ENCODE measurements at places on chromosomes 11 and 22. TPM values are rescaled to one million over a fixed set of nuclear protein-coding genes. Genes with fewer than 3 reads are reported as not detected.

DNA sequence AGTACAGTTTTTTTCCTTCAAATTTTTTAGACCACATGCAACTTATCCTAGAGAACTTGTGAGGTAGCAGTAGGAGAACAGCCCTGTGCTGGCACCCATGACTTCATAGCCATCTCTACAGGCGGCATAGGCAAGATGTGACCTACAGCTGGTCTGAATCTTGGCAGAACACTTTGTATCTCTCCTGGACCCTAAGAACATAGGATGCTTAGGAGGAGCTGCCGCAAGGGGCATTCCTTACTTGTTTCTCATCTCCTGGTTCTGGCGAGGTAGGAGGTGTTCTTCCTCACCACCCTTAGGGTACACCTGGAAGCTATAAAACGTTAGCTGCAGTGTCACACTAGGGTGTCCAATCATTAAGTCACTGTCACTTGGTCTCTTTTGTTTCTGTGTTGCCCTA is 16.4 kb downstream of the CWC15 start:
- DNase-seq, result no peak

- DNase-seq, result no peak
Measured at GRCh38 chr11:23954730-23955129, 542.1 kb upstream of the LUZP2 start.

DNA sequence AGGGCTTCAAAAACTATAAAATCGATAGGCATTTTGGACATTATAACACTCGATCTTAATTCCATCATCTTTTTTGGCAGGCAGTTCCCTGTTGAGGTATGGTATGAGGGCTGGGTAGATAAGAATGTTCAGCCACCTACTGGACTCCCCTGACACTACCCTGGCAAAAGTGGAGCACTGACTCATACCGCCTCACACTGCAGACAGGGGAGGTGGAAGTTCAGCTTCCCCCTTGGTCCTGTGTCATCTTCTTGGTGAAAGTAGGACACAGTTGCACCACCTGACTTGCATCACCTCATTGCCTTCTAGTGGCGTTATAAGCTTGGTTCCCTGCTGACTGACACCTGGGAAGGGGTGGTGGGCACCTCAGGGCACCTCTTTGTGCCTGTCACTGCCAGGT is 30.4 kb downstream of the PAAF1 start:
- no peak for DNase-seq

- DNase-seq, result no peak
Measured at GRCh38 chr11:45745065-45745811, 59.7 kb upstream of the SLC35C1 start.

DNA sequence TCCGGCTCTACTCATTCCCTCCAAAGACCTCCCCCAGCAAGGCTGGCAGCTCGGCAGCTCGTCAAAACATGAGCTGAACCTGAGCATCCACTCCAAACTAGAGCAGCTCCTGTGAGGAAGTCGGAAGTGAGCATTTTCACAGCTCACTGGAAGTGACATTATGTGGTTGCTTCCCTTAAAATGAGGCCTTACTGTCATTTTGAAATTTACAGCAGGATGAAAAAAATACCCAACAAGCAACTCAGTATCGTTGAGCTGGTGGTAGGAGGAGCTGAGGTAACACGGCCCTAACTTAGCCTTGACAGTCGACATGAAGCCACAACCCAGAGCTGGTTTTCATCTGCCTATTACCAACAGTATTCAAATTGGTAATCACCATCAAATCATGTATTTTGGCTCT is 38.0 kb upstream of the ARFGAP3 start:
- no peak for DNase-seq

DNA sequence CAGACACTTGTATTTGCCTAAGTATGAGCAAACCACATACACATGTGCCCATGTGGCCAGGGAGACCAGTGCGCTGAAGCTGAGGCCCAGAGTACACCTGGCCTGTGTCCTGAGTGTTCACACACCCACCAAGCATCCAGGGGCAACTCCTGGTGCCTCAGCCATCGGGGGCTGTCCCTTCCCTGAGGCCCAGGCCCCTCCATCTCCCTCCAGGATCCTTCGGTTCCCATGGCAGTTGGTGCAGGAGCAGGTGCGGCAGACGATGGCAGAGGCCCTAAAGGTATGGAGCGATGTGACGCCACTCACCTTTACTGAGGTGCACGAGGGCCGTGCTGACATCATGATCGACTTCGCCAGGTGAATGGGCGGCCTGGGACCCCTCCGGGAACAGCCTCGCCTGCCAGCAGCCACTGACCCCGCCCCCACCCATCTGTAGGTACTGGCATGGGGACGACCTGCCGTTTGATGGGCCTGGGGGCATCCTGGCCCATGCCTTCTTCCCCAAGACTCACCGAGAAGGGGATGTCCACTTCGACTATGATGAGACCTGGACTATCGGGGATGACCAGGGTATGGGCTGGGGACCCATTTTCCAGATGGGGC is 6.5 kb upstream of the SMARCB1 start:
- DNase-seq, result no peak

DNA sequence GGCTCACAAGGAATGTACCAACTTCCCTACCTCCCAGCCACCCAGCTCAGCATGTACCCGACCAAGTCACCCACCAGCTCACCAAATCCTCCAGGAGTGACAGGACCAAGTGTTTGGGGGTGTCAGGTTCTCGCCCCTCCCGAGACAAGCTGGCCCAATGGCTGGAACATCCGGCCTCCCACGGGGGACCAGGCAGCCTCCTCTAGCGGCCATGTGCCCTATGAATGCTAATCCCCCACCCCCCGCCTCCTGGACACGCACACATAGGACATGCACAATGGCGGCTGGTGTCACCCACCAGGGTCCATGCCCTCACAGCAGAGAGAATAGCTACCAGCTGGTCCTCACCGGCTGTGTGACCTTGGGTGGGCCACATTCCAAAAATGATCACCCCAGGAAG is 151.0 kb downstream of the MN1 start:
- DNase-seq, result no peak

DNA sequence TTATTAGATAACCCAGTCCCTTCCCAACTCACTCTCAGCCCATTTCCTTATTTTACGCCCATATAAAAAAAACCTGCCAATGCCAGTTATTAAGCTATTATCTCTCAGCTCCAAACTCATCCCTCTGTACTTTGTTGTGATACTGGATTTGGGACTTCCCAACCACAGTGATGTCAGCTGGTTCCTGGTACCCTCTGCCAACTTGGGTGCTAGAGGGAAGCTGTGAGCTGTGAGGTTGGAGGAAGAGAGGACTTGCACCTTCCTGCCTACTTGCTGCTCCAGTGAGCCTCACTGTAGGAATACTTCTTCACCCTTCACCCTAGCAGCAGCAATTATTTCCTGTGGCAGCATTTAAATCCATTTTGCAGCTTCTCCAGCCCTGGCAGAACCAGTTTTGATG is 19.2 kb upstream of the CSF2RB start:
- no peak for DNase-seq

DNA sequence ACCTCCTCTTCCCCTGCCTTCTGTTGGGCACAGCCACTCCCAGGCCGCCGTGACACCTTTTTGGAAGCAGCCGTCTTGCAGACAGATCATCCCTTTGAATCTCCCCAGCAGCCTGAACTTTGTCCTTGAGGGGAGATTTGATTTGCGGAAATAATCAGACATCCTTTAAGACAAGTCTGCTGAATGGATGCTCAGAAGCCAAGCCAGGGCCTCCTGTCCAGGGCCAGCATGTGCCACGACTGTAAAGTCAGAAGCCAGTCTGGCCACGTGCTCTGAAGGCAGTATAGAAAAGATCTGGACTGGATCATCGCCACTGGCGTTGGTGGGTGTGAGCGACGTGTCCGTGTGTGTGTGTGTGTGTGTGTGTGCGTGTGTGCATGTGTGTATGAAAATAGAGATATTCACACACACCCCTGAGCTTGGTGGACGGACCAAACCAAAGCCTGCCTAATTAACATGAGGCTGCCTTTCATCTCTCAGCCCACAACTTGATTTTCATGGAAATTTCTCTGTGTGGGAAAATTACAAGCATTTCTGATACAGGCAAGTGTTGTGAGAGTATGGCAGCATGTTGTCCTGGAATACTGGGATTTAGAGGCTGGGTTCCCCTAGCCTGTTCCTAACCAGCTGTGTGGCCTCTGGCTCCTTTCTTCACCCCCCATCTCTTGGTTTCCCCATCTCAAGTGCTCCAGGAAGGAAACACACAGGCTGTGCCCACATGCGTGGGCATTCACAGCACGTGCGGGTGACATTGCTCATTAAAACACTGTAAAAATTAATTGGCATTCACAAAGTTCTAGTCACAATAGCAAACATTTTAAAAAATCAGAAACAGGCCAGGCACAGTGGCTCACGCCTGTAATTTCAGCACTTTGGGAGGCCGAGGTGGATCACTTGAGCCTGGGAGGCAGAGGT is 61.8 kb upstream of the WNT7B start:
- DNase-seq, result no peak

DNA sequence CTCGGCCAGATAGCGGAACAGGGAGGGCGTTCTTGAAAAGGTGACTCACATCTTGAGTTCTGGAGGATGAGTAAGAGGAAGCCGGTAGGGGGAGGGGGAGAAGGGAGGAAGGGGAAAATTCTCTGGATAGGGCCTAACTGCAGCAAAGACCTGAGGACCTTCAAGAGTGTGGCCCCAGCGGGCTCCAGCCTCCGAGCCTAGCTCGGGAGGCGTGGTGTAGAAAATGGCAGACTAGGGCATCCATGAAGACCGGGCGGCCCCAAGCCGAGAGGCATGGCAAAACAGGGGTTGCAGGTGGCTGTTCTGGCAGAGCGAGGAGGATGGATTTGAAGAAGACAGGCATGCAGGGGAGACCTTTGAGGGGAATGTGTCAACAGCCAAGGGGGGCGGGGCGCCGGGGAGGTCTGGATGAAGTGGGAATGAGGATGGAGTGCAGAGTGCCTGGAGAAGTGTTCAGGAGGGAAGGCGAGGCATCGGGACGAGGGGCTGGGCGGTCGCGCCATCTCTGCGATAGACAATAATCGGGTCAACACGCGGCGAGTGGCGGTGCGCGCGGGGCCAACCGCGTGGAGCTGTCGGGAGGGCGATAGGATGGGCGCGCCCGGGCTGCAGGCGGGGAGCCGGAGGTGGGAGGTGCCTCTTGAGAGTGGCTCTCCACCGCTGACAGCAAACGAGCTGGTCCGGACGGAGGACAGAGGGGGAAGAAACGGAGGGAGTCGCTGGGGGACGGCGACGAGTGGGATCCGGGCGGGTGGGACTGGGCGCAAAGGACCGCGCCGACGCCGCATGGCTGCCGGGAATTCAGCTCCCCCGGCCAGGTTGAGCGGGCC is 40.0 kb upstream of the CREB3L1 start:
- no peak for DNase-seq

DNA sequence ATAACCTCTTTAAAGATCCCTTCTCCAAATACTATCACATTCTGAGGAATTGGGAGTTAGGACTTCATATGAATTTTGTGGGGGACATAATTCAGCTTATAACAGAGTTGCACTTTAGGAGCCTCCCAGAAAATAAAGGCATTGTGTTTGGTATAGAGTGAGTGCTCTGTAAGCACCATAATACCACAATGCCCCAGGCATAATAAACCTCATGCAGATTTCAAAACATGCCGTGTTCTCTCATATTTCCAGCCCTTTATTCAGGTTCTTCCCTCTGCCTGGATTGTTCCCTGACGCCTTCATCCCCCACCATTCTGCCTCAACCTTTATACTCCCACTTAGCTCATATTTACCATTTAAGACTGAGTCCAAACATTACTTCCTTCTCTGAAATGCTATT is 398.8 kb upstream of the FAT3 start:
- no peak for DNase-seq

DNA sequence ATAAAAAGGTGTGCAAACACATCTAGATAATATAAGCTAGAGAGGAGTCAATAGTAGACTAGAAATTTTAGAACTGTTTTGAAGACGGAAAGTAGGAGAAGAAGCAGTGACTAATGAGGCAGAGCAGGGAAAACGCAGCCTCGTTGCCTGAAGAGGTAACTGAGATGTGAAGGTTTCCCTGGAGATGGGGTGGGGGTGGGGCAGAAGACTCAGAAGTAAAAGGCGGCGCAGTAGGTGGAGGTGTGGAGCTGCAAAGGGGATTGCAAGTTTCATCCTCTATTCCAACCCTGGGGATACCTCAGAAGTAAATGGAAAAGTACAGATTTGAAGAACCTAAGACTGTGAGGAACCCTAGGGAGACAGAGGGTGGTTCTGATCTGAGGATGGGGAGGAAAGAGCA is 109.5 kb downstream of the TMPRSS5 start:
- DNase-seq, result no peak

DNA sequence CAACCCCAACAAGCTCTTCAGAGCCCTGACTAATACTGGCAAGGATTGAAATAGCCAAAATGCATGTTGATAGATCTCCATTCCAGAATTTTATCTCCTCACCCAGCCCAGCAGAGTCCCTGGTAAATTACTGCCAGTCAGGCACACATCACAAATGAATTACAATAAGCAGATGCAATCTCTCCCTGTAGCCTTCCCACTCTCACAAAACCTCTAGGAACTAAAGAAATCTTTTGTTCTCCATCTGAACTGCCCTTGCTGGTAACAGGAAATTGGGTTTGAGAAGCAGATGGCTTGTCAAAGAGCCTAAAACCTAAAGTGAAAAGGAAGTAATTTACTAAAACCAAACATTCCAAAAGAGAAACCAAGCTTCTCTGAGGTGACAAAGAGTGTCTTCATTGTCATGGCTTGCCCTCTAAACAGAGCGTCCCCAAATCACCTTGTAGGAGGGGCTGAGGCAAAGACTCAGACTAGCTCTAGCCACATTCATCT is 59.5 kb downstream of the FAM168A start:
- DNase-seq, result no peak

- peak; percentile 91 for DNase-seq
Measured at GRCh38 chr22:17562906-17563870, at the start of gene SLC25A18. Gene SLC25A18 (plus strand): TSS chr22:17563498. CDS start chr22:17579945, 16,447 bp downstream.

DNA sequence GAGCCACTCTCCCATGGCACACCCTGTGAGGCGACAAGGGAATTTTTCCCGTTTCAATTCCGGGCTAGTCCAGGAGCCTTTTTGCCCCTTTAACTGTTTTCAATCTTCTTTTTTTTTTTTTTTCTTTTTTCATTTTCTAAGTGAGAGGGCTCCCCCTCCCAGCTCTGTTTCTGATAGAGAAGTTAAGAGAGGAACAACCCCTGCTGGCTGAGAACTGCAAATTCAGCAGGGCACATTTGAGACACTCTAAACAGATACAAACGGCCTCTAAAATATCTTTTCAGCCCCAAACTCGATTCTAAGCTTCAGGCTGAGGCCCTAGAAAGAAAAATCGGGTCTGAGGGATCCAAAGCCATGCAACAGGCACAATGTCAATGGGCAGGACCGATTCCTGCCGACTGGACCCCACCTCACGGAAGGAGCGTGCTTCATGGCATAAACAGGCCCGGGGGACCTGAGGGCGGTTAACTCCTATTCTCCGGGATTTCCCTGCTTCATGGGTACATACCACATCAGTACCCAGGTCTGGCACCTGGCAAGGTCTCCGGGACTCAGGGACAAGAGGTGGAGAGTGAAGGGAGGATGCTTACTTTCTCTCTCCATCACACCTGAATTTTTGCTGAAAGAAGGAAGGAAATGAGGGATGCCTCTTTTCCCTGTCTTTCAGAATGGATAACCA is 627.5 kb downstream of the BUD13 start:
- DNase-seq, result peak; percentile 67

ENTHD1 gene
- not detected for total RNA-seq

ANKK1 gene
- total RNA-seq, result 1.5 TPM

GPHA2 gene
- total RNA-seq, result not detected

EWSR1 gene
- total RNA-seq, result 164 TPM

CARD18 gene
- total RNA-seq, result not detected

RAB38 gene
- total RNA-seq, result 24.1 TPM

TMPRSS13 gene
- total RNA-seq, result 9.6 TPM

OR52A1 gene
- not detected for total RNA-seq

ESRRA gene
- 44.4 TPM for total RNA-seq

C11orf91 gene
- total RNA-seq, result not detected

CEND1 gene
- 1.7 TPM for total RNA-seq

TIMP3 gene
- total RNA-seq, result 262 TPM

GNAZ gene
- 11.3 TPM for total RNA-seq

HBG1 gene
- total RNA-seq, result not detected

PHLDB1 gene
- total RNA-seq, result 119 TPM

Measured in vagina (tissue), 2 donors.